ENCODE measurements at places on chromosomes 1 and 21.
A peak's percentile ranks its signal among the peaks of the same experiment; 100 is the strongest.

DNA sequence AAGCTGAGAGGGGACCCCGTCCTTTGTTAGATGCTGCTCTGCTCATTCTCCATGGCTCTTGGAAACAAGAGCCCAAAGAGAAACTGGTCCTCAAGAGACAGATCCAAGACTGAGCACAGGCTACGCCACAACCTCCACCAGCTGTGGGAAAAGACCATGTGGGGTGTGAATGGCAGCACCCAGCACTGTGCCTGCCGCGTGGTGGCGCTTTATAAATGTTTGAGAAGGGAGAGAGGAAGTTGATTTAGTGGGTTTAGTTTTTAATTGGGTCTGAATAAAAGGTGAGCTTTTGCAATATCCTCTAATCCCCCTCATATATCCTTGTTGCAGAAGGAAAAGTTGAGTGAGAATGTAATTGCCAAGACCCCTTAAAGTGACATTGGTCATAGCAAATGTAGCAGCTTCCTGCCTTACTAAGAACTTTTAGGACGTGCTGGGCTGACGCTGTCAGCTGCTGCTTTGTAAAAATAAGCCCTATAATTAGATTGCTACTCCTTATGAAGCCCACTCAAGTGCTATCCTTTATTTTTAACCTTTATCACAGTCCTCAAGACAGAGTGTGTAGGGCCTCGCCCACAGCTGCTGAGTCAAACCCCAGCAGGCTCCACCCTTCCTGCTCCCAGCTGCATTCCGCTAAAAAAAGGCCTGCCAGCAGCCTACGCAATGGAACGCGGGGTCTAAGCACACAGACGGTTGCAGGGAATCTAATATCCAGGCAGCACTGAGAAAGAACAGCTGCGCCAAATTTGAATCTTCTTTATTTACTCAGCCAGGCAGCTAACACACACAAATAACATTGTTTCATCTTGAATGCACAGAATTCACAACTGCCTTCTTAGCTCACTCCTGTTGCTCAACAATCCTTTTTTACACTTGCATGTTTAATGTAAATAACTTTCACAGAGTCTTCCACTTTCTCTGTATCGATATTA is 47.4 kb upstream of the PRDX6 start:
- DNase-seq = peak; percentile 50

- DNase-seq = no peak
These were observed 45.9 kb upstream of the MYOCOS start for GRCh38 chr1:171576144-171576543.

GRCh38 chr1:71770121-71770520 is 512.2 kb downstream of the NEGR1 start:
- DNase-seq = no peak

- DNase-seq = peak; percentile 12
These were observed 5.7 kb downstream of the PARK7 start for GRCh38 chr1:7967196-7967595.

GRCh38 chr1:37058424-37058988 is 24.2 kb upstream of the GRIK3 start:
- DNase-seq = no peak

DNA sequence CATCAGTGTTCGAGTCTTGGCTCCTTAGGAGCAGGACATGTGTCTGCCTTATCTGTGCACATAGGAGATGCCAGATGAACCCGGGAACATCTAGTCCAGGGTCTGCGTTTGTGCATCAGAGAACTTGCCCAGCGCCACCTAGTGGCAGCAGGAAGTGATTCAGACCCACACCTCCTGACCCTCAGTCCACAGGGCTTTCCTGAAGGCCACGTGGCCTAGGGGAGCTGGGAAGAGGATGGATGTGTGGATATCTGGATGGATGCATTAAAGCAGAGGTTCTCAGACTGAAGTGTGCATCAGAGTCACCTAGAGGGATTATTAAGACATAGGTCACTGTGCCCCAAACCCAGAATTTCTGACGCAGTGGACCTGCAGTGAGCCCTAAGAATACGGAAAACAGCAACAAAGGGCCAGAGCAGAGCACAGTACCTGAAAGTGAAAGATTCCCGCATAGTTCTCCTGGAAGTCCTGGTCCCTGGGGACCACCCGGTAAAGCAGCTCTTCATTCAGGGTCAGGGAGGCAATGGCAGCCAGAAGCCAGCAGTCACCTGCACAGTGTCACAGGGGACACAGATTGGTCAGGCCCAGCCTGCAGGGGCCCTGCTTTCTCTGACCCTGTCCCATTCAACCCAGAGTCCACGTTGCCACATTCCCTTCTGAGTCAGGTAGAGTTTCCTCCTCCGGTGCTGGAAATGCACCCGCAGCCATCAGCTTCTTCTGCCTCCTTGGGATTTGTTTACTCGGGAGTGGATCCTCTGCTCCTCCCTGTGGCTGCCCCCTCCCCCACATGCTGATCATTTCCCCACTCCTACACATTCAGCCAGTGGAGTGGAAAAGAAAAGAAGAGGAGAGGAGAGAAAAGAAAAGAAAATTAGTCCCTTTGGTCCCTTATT is 37.0 kb downstream of the CAPN8 start:
- DNase-seq = peak; percentile 59

- DNase-seq = no peak
These were observed 610 bp downstream of the WDR26 start for GRCh38 chr1:224433701-224434672.

GRCh38 chr1:174072581-174072980 is 50.4 kb upstream of the RC3H1 start:
- no peak for DNase-seq

DNA sequence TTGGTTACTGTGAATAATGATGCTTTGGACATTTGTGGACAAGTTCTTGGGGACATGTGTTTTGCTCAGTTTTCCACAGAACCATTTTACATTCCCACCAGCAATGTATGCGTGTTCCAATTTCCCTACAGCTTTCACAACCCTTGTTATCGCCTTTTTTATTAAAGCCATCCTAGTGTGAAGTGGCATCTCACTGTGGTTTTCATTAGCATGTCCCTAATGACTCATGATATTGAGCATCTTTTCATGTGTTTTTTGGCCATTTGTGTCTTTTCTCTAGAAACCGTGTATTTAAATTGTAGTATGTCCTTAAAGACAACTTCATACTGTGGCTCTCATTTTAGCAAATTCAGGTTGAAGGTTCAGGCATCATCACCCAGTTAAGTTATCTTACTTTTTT is 132.1 kb downstream of the TGFBR3 start:
- no peak for DNase-seq

DNA sequence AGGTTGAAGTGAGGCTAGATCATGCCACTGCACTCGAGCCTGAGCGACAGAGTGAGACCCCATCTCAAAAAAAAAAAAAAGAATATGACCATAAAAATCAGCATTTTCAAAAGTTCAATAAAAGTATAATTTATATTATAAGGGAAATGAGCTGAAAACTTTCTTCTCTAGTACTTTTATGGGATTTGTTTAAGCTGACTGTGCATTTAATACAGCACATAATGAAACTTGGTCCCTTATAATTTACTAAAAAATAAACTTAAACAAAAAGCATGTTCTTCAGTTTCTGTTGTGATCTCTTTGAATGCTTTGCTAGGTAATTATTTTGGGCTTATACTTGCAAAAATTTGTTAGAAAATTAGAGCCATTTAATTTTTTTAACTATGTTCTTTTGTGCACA is 77.8 kb downstream of the NCAM2 start:
- DNase-seq = no peak

- DNase-seq = no peak
These were observed 4.3 kb upstream of the FOXD2 start for GRCh38 chr1:47433477-47434050.

Measured in NCI-H524 (cell line).